HuH-7.5 (cell line): ENCODE measurements at places on chromosomes 6 and 20.

DNA sequence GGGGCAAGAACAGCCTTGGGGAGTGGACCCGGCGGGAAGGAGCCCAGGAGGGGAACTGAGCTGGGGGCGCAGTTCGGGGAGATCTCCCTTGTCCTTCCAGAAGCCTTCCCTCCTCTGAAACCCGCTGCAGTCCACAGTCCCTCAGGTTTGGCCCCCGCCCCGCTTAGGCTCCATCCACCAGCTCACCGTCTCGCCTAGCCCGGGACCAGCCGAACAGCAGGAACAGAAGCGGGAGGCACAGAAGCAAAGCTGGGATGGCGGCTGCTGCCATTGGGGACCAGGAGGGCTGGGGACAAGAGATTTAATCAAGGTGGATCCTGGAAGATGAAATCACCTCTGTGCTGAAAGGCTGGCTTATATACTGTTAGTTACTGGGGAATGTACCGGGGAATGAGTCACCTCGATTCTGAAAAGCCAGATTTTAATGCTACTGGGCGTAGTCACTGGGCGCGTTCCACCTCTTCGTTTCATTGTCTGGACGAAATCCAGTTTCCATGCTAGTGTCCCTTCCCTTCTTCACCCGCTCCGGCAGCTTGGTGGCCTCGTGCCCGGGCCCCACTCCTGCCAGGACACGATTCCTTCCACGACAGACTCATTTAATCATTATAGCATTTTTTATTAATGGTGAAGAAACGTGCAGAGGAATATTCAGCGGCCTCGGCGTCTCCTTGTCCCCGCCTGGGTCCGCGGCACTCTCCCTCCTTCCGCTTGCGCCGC lies at the start of gene RAET1L:
RAET1L (minus strand) TSS at position 332 of the 717 bp plus-strand sequence; CDS start at position 271, 61 bp downstream.
- no peak for DNase-seq

DNA sequence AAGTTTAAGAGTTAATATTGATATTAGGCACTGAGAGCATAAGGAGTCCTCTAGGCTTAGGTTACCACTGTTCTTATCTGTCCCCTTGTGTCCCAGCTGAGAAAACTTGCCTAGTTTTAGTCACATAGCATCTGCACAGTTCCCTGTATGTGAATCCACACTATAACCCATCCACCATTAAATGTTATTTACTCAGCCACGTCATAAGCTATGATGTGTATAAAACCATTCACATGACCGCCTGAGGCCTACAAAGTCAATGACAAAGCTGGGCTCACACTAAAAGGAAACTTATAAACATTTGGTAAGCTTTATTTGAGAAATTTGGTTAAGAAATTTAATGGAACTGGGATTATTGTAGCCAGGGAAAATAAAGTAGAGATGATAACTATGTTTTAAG lies 59.2 kb upstream of the TFAP2D start:
- no peak for DNase-seq

DNA sequence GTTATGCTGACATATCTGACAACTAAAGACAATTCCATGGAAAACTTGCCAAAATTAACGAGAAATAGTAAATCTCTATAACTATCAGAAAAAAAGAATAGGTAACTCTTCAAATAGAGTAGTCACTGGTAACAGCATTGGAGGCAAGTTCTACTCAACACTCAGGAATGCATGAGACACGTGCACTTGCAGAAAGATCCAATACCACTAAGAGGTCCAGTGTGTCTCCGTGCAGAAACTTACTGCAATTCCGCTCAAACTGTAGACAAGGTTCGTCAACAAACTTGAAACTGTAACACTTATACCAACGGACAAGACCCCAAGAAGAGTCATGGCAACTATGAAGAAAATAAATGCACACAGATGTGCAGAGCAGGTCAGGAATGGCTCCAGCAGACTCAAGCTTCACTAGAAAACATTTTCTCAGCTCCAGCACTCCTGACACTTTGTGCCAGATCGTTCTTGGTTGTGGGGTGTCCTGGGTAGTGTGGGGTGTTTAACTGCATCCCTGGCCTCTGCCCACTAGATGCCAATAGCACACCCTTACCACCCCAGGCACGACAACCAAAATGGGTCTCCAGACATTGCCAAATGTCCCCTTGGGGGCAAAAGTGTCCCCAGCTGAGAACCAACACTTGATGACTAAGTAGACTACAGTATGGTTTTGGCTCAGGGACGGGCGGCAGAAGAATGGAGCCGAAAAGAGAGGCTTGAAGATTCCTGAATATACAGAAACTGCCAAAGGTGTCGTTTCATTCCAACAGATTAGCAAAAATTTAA lies 134.8 kb downstream of the DTNBP1 start:
- no peak for DNase-seq

GRCh38 chr6:45899683-45899946 lies 116.0 kb downstream of the CLIC5 start:
- DNase-seq = no peak

DNA sequence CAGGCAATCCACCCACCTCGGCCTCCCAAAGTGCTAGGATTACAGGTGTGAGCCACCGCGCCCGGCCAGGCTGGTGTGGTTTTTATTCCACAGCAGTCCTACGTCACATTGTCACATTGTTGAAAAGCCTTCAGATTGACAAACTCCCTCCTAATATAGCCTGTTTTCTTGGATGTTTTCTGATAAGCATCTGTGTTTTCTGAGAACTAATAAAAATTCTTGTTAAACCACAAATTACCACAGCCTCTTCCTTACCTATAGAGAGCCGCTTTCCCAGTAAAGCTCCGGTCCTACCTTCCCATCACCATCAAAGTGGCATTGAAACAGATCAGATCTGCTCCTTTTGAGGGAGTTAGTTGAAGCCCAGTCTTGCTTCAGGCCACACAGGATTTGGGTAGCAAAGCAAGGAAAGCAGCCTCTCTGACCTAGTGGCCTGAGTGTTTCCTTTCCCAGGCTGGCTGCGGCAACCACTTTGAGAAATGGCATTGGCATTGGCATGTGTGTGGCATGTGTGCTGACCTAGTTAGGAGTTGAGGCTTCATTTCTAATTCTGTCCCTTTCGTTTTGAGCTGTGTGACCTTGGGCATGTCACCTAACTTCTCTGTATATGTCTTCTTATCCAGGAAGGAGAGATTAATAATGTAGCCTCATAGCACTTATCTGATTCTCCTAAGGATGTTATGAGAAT lies 1.7 kb upstream of the PKIG start:
- no peak for DNase-seq

DNA sequence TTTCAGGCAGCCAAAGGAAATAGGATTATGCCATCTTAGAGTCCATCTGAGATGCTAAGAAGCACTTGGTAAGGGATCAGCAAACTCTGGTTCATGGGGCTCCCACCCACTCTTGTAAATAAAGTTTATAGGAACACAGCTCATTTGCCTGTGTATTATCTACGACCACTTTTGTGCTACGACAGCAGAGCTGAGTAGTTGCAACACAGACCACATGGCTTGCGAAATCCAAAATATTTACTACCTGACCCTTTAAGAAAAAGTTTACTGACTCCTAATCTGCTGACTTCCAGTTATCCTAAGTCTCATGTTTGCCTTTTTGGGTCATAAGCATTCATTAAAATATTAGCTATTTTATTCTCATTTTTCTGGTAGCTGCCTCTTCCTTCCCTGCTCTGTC lies 859.0 kb downstream of the QKI start:
- DNase-seq = no peak

GRCh38 chr6:15143086-15143485 lies 102.8 kb upstream of the JARID2 start:
- DNase-seq = no peak

- DNase-seq = no peak
These were observed 49.6 kb upstream of the AFDN start for GRCh38 chr6:167776906-167777627.
